Islet precursor cell (in vitro differentiated cells): ENCODE measurements at places on chromosomes 1 and 21.
A peak's percentile ranks its signal among the peaks of the same experiment; 100 is the strongest.

GRCh38 chr1:45510972-45511527 lies 10.6 kb downstream of the PRDX1 start:
- no peak for DNase-seq

- DNase-seq = no peak
Measured at GRCh38 chr1:218473522-218473921, 128.4 kb downstream of the TGFB2 start.

DNA sequence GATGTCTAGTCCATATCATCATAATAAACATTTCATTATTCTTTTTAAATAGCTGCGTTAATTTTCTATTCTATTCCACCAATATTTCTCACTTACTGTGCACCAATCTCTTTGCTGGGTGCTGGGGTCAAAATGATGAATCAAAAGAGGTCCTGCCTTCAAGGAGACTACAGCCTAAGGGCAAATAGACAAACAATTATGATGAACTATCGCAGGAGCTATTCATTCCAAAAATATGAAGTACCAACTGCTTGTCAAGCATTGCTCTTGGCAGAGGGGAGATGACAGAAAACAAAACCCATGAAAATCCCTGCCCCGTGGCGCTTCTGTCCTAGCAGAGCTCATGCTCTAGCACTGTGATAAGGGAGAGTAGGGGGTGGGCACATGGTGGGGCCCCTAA lies 28.8 kb upstream of the SLC26A9 start:
- no peak for DNase-seq

DNA sequence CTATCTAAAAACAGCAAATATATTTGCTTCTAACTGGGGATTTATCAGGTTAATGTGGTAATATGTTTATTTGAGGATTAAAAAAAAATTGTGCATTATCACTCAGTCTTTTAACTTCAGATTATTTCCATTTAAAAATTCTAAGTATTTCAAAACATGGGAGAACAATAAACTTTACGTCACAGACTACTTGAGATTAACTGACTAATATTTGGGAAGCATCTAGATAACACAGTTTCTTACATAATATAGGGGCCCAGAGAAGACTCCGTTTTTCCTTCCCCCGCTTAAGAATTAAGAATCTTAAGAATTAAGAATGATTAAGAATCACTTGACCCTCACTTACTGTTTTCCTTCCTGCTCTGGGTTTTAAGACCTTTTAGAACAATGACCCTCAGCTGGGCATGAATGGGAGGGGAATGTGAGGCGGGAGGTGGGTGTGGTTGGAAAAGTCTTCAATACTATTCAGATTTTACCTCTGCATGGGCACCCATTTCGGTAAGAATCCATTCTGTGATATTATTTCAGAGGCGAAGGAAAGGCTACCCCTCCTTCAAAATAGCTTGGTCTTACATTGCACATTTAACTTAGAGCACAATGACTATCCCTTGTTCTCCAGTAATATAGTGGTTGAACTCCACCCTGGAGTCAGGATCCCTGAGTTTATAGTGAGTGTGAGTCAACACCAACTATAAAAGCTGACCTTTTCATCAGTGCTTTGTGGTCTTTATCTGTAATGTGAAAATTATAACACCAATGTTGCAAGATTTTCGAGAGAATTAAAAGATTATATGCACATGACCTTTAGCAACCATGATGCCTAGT lies 821.3 kb downstream of the USP25 start:
- DNase-seq = no peak

- no peak for DNase-seq
Measured at GRCh38 chr1:232503497-232503896, 126.4 kb downstream of the SIPA1L2 start.

DNA sequence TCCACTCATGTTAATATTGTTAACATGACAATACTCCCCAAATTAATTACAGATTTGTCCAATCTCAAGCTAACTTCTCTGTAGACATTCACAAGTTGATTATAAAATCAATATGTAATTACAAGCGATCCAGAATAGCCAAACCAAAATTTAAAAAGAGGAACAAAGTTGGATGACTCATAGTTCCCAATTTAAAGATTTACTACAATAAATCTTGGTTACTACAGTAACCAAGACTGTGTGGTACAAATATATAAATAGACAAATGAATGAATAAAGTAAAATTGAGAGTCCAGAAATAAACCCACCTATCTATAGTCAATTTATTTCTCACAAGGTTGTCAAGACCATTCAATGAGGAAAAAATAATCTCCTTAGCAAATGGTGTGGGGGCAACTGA lies 7.1 kb upstream of the KRTAP10-4 start:
- DNase-seq = no peak

DNA sequence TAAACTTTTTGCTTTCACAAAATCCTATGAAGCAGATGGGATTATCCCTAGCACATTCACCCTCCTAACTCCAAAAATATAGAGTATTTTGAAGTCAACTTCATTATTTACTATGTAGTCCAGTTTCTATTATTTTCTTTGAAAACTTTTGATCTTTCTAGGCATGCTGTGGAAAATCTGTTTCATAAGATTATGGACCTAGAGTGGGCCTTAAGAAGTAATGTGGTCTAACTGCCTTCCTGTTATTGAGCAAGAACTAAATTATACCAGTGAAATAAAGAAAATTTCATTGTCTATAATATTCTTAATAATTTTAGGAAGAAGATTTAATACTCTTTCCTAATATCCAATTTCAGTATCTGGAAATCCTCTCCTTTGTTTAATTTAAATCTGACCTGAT lies 58.1 kb downstream of the PRKACB start:
- DNase-seq = no peak

DNA sequence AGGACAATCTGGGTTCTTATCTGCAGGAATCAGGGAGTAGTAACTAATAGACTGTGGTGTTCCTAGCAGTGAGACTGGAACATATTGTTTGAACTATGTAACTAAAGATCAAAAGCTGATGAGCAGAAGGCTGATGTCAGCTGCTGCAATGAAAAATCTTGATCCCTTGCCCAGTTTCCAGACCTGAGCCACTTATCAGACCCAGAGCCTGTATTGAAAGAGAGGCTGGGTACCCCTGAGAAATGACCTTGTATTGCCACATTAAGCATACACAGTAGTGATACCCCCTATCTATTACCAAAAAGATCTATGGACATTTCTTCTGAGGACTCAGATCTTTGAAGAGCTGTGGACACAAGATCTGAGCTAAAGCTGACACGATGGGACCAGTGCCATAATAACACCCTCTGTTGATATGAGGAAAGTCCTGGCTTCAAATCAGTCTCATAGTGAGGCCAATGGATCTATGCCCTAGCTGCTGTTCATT lies 178.0 kb upstream of the GALNT2 start:
- DNase-seq = no peak

- DNase-seq = peak; percentile 69
Measured at GRCh38 chr1:15918962-15919715, 56.8 kb downstream of the ZBTB17 start.

DNA sequence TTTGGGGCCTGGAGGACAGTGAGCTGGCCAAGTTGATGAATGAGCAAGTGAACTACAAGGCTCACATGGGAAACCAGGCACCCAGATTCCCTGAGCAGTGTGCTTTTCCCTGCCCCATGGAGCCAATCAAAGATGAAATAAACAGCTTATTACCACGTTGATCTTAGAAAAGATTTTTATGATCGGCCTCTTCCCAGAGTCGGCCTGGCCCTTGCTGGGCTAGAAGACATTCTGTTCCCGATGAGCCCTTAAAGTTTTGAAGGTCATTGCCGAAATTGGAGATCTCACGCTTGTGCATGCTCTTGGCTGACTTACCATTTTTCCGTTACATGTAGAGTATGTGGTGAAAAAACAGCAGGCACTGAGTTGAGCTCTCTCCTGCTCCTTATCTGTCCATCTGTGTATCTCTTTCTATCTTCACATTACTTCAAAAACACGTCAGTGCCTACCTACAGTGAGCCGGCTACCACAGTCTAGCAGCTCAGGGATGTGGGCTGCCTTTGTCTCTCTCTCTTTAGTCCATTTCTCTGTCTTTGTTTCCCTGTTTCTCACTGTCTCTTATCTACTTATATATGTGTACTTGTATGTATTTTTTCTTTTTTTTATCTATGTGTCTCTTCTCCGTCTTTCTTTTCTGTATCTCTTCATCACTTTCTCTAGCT lies 248.8 kb upstream of the USP24 start:
- DNase-seq = no peak

DNA sequence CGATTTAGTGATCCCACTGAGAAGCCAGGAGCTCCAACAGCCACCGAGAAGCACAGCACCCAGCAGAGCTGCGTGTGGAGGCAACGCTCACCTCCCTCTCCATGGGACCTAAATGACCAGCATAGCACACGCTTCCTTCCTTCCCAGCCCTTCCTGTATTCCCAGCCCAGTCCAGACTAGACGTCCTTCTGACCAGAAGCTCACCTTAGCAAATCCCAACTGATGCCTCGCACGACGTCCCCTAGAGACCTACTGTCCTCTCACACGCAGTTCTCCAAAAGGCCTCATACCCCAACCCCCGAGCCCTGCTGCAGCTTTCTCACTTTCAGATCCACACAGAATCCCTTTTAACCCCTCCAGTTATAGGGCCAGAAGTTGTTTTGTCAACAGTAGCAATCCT lies 132.4 kb downstream of the SLC45A1 start:
- no peak for DNase-seq

DNA sequence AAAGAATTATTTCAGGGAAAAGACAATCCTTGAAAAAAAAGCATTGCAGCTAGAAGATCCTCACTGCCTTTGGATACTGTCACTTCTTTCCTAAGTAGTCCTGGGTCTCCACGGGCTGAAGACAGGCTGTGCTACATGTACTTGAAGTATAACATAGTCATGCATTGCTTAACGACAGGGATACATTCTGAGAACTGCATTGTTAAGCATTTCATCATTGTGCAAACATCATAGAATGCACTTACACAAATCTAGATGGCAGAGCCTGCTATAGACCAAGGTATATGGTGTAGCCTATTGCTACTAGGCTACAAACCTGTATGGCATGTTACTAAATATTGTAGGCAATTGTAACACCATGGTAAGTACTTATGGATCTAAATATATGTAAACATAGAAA lies 54.0 kb downstream of the KIAA0040 start:
- no peak for DNase-seq

DNA sequence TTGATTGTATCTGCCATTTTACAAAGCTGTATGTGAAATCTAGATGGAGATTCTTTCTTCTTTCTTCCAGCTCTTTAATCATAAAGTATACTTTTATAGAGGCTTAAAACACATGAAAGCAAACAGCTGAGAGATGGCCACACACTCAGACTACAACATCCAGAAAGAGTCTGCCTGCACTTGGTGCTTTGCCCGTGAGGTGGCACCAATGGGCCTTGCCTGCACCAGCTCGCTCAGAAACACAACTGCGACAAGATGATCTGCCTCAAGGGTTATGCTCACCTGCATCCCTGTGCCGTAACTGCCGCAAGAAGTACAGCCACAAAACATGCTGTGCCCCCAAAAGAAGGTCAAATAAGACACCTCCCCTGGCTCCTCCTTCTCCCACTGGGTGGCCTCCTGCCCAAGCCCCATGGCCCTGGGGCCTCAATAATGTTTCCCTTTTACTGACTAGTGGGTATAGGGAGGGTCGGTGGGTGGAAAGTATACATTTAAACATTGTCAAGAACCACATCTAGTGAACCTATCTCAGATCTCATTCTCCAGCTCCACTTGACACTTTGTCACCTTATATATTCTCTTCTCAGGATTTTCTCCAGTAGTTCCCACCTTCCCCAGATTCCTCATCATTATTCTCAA lies 66.7 kb upstream of the ANGPTL3 start:
- DNase-seq = peak; percentile 83

DNA sequence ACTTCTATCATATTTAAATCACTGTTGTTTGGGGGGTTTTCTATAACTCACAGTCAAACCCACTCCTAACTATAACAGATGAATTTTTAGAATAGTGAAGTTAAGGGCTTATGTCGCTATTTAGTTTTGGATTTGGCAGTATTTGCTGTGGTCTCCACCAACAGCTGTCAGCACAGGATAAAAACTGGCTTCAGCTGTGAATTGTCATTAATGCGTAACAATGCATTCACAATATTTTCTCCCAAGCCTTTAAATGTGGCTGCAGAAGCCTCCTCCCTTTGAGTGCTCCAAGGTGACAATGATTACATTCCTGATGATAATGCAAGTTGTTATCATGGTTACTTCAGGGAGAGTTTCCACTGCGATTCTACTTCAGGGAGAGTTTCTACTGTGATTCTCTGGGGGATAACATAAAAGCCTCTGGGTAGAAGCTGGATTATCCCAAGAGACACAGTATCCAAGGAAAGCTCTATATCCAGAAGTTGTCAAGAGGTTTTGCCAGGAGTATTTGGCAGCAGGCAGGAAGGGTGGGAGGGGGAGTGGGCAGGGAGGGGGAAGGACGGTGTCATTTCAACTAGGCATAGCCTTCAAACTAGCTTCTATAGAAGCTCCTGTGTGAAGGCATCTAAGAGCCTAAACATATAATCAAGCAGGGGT lies 14.9 kb upstream of the SMIM12 start:
- DNase-seq = no peak

DNA sequence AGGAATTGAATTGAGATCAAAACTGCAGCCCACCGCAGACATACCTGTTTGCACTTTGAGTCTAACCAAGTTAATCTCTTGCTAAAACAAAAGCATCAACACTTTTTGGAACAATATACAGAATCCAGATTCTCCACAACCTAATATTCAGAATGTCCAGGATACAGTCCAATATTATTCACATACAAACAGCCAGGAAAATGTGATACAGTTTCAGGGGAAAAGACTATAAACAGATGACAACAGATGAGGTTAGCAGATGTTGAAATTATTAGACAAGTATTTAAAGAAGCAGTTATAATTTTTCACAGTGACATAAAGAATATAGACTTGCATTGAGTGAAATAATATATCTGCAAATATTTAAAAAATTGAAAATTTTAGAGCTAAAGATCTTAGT lies 678.1 kb upstream of the CXADR start:
- no peak for DNase-seq

- peak; percentile 59 for DNase-seq
Measured at GRCh38 chr1:63073309-63074306, 248.8 kb upstream of the FOXD3 start.

- DNase-seq = no peak
Measured at GRCh38 chr21:25501996-25502665, 105.2 kb downstream of the MRPL39 start.

DNA sequence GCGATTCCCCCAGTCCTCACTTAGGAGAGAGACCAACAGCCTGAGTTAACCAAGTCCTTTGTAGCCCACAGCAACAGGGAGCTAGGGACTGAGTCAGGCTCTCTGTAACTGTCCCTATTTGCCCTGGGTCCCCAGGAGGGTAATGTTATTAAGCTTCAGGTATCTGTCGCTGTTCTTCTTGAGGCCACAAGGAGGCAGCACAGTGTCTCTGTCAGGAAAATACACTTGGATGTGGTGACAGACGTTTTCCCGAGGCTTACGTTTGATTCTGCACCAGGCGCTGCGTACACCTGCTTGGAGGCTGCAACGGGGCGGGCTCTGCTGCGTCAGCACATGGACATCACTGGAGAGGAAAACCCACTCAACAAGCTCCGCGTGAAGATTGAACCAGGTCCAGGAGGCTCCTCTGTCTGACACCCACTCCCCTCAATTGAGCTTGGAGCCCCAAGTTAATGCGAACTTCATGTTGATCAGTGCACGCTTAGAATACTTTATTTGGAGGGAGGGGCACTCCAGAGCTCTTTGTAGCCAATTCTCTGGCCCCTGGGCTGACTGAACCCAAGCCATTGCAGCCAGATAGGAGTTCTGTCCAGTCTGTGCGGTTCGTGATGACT lies 10.7 kb upstream of the ELF3 start:
- peak; percentile 71 for DNase-seq

- DNase-seq = no peak
Measured at GRCh38 chr1:159786966-159787365, 6.2 kb downstream of the DUSP23 start.

- no peak for DNase-seq
Measured at GRCh38 chr1:40637470-40638007, 27.9 kb downstream of the RIMS3 start.
